CD4-positive, alpha-beta T cell (primary cell): ENCODE measurements at places on chromosomes 2 and 18.

- no peak for DNase-seq
Measured at GRCh38 chr2:142502402-142502801, 371.6 kb upstream of the LRP1B start.

DNA sequence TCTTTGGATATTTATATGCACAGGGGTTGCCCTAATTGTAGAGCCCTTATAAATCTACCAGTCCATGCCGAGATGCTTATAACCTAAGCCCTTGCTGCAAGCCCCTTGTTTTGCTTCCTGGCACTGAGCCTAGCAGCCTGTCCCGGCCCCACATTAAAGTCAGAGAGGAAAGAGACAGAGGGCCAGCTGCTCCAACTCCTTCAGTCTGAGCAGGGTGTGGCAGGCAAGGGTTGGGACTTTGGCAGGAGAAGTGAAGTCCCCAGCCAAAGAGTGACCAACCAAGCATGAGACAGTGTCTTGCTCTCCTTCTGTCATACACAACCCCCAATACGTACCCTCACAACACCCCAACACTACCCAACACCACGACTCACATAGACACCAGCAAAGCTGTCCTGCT lies 54.7 kb upstream of the FZD7 start:
- DNase-seq, result no peak

- DNase-seq, result no peak
Measured at GRCh38 chr2:204842661-204843485, 297.6 kb downstream of the PARD3B start.

- DNase-seq, result no peak
Measured at GRCh38 chr2:42792583-42793333, at the start of gene HAAO. HAAO (minus strand) TSS chr2:42792583; CDS start chr2:42792536, 47 bp downstream.

DNA sequence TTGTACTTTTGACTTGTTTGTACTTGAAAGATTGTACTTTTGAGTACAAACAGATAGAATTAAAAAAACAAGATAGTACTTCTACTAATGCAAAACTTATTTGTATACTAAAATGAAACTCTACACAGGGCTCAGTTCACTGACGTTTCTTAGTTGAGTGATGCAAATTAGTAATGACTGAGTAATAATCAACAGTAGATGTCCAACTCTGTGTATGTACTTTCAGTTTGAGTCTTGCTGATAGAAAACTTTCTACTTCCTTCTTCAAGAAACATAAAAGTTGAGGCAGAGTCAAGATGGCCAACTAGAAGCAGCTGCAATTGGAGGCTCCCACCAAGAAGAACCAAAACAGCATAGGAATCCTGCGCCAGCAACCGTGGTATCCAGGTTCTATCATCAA lies 585.0 kb downstream of the NR4A2 start:
- no peak for DNase-seq

DNA sequence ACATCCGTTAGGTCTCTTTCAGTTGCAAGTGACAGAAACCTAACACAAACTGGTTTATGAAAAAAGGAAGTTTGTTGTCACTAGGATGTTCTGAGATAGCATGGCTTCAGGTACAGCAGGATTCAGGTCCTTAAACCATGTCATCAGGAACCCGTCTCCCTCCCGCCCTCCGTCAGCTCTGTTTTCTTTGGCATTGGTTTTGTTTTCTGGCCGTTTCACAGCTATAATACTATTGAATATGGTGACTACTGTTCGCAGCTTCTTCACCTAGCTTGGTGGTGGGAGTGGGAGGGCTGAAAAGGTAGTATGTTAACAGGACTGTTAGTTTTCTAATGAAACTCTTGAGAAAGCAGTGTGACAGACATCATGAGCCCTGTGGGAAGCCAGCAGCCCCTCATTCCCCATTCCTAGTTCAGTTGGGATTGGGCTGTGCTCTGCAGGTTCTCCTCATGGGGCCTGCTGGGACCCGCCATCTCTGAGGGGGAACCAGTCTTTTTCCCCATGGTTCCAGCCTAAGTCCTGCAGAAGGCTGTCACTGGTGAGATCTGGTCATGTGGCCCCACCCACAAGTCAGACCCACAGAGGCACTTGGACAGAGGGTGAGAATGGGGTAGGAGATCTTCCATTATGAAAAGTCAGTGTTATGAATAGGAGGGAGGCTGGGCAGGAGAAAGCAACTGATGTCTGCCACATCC lies 12.1 kb downstream of the PTMA start:
- DNase-seq, result no peak

- no peak for DNase-seq
Measured at GRCh38 chr18:59052965-59053820, 86.5 kb upstream of the SEC11C start.

GRCh38 chr2:196565106-196565765 lies 74.3 kb upstream of the CCDC150 start:
- DNase-seq, result no peak
